ENCODE measurements at places on chromosomes 4 and X. TPM values are rescaled to one million over a fixed set of nuclear protein-coding genes. Genes with fewer than 3 reads are reported as not detected.

Gene AMBN
- not detected for total RNA-seq

Gene MAMLD1
- total RNA-seq = 2.6 TPM

Gene TRPC5OS
- not detected for total RNA-seq

Gene COX18
- 8.4 TPM for total RNA-seq

Gene PNMA3
- 0.52 TPM for total RNA-seq

Gene RIPPLY1
- not detected for total RNA-seq

Gene AP1S2
- 28.2 TPM for total RNA-seq

Gene ITM2A
- total RNA-seq = 321 TPM

Gene ZCCHC12
- total RNA-seq = 1.0 TPM

Gene RENBP
- total RNA-seq = 5.7 TPM

Gene CXorf38
- total RNA-seq = 6.3 TPM

Gene PRPS1
- 23.0 TPM for total RNA-seq

Gene MTTP
- under 0.01 TPM for total RNA-seq

Gene BEX1
- total RNA-seq = 1.0 TPM

Gene SPARCL1
- total RNA-seq = 116 TPM

Gene EFHC2
- total RNA-seq = under 0.01 TPM

Gene PASD1
- total RNA-seq = under 0.01 TPM

Gene KDR
- 49.1 TPM for total RNA-seq

Gene THOC2
- 49.1 TPM for total RNA-seq

Gene NSUN7
- total RNA-seq = 2.6 TPM

Gene RBMXL3
- total RNA-seq = not detected

Gene ADGRL3
- 59.0 TPM for total RNA-seq

Gene ADH1A
- 0.52 TPM for total RNA-seq

Gene LRCH2
- total RNA-seq = 3.1 TPM

Gene HTN1
- total RNA-seq = not detected

Gene PRDM8
- total RNA-seq = 1.6 TPM

Gene SPANXA1
- total RNA-seq = not detected

Gene GC
- total RNA-seq = not detected

Gene CENPVL1
- not detected for total RNA-seq

Gene CT45A1
- not detected for total RNA-seq

Gene BLTP1
- 88.7 TPM for total RNA-seq

Gene UTP3
- total RNA-seq = 13.6 TPM

Gene PROM1
- 40.2 TPM for total RNA-seq

Gene TLR7
- total RNA-seq = 2.1 TPM

Gene MXRA5
- total RNA-seq = 34.4 TPM

Gene RBM46
- total RNA-seq = not detected

Gene FOXR2
- not detected for total RNA-seq

Gene FLNA
- total RNA-seq = 331 TPM

Gene SSX7
- total RNA-seq = not detected

Gene GCNA
- total RNA-seq = 2.6 TPM

Gene APLN
- total RNA-seq = 4.2 TPM

Gene NAP1L3
- total RNA-seq = 7.3 TPM

Gene DCAF8L2
- not detected for total RNA-seq

Gene GRPR
- total RNA-seq = 1.0 TPM
